ENCODE measurements at places on chromosomes 5 and 9.

DNA sequence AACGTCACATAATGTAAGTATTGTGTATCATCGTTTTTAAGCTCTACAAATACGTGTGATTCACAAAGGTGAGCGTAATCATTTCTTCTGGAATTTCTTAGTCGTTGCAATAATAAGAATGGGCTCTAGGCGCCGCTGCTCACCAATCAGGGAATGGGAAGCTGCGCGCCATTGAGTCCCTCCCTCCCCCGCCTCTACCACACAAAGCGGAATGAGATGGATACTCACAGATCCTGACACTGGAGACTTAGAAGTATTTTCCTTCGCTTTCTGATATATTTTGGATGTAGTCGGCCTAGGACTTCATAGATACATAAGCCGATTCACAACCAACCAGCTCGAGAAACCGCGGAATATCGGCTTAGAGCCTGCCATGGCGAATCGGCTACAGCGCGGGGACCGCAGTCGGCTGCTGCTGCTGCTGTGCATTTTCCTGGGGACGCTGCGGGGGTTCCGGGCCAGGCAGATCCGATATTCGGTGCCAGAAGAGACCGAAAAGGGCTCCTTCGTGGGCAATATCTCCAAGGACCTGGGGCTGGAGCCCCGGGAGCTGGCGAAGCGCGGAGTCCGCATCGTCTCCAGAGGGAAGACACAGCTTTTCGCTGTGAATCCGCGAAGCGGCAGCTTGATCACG, at the start of gene PCDHGA11:
PCDHGA11 (plus strand) TSS at position 197 of the 634 bp plus-strand sequence; CDS start at position 374, 177 bp downstream.
- peak; percentile 62 for DNase-seq

- DNase-seq = no peak
Measured at GRCh38 chr5:144151026-144151425, 19.4 kb downstream of the YIPF5 start.

DNA sequence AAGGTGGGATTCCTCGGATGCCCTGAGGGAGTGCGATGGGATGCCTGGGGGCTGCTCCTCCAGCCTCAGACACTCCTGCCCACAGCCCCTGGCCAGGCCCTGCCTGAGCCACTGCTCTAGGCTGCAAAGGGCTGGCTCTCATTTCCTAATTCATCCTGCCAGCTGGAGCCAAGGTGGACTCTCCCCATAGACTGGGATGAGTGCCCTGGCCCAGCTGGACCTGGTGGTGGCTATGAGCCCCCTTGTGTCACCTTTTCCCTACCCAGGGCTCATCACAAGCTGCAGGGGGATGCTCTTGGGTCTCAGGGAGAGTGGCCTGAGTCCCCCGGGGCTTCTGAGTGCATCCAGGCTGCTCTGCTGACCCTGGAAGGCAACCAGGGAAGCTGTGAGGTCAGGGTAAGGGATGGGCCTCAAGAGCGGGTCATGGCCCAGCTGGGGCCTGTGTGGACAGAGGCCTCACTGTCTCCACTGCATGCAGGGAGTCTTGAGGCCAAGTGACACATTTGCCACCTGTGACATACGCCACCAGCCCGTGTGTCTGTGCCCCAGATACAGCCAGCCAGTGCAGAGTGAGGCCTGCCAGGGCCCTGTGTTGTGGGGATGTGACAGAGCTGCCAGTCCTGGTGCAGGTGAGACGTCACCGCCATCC, 102.7 kb upstream of the IER5L start:
- no peak for DNase-seq

- no peak for DNase-seq
Measured at GRCh38 chr9:135290086-135290485, 189.5 kb upstream of the PPP1R26 start.

GRCh38 chr5:135750506-135750905, 84.0 kb upstream of the SLC25A48 start:
- DNase-seq = no peak

DNA sequence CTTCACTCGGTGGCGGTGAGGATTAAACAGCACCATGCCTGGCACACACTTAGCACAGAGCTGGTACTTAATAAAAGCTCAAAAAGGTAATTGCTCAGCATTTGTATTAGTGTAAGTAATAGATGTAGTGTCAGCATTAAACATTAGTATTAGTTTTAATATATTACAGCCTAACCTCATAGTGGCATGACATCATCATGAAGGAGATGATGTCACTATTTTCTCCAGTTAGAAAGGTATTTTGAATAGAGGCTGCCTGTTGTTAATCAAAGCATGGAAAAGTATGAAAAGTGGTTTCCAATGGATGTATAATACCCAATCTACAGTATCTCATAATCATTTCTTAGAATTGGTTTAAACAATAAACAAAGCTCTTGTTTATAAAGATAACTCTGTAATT, 49.0 kb upstream of the FSTL4 start:
- DNase-seq = no peak

GRCh38 chr9:93316726-93317494, 133.0 kb downstream of the WNK2 start:
- DNase-seq = no peak

GRCh38 chr9:125099816-125100215, 43.5 kb downstream of the SCAI start:
- no peak for DNase-seq

DNA sequence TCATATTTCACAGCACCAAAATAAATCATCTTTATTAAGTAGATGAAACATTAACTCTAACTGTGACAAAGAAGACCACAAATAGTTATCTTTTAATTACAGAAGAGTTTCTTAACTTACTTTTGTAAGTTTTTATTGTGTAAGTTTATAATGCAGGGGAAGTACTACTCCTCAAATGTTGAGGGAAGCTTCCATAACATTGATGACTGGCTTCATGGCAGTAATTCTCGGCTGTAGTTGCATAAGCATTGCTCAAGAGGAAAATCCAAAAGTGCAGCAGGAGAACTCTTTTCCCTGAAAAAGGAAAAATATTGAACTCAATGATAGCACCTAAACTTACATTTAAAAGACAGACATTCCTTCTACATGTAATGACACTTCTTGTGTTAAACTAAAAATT, 4.6 kb downstream of the TSLP start:
- no peak for DNase-seq

DNA sequence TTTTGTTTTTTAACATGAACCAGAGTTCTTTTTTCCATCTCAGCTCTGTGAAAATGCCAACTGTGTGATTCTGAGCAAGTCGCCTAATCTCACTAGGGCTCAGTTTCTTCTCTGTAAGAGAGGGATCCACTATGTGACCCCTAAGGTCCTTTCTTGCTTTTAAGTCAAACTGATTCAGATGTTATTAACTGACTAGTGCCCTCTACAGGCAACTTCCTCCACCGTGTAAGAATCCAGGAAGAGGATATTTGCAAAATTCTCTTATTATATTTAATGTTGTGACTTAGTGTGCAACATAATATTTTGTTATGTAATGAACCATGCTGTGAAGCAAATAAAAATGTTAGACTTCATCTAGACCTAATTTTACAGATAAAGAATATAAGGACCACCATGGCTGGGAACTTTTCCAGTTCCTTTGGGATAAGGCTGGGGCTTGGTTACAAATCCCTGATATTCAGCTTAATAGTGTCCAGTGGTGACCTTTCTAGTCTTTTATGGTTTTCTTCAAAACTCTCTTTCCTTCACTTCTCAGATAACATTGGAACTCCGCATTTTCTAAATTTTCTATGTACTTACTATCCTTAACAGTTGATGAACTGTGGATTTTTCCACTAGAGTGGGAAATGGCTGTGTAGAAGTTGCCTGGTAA, 244.7 kb downstream of the PIK3R1 start:
- peak; percentile 48 for DNase-seq

- DNase-seq = no peak
Measured at GRCh38 chr9:123814496-123814895, 115.4 kb downstream of the DENND1A start.

GRCh38 chr5:142699184-142699720, 13.4 kb upstream of the FGF1 start:
- peak; percentile 79 for DNase-seq

- no peak for DNase-seq
Measured at GRCh38 chr5:132049559-132049958, 10.9 kb upstream of the IL3 start.

DNA sequence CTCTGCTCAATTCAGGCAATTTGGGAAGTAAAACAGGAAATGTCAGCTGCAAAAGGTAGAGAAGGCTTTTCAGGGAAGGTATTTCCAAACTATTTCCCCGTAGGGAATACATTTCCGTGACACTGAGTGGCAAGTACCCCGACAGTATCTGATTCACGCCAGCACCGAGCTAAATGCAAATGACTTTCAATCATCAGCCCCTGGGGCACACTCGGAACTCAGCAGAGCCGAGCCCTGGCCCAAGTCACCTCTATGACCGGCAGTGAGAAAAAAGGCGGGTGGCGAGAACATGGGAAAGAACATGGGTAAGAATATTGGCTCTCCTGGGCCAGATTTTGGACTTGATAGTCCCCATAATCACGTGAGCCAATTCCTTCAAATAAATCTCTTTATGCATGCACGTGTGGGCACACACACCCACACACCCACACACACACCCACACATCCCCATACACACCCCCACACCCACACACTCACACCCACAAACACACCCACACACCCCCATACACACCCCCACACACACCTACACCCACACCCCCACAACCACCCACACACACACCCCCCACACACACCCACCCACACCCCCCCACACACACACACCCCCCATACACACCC, 43.0 kb downstream of the COL23A1 start:
- DNase-seq = no peak

- no peak for DNase-seq
Measured at GRCh38 chr9:114884787-114885452, 45.5 kb downstream of the TNFSF8 start.

DNA sequence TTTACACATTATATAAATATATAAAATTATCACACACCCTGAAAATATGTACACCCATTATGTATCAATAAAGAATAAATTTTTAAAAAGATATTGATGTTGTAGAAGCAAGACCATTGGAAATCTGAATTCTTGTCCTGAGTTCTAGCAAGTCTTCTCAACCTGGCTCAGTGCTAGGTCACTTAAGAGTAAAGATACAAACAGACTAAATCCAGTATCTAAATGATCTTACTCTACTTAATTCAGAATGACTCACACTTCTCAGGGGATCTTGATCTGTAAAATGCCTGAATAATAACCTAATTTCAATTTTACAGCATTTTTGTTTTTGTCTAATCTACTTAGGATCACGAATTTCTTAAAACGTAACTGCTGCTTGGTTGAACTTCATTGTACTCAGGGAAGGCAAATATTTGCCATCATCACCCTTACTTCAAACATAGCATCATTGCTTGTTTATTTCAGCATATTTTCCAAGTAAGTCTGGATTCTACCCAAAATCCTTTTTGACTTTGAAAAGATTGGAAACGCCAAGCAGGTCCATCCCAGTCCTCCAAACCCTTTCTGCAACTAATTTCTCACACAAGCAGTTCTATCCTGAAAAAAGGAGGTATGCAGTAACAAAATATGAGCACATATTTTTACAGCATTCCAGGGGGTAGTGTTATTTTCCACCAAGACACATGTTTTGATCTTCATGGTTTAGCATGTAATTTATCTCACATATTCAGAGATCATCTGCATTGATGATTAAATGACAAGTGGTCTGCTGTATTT, 582.6 kb downstream of the PSAT1 start:
- no peak for DNase-seq

GRCh38 chr9:130041648-130042405, 1.2 kb downstream of the FNBP1 start:
- peak; percentile 38 for DNase-seq

DNA sequence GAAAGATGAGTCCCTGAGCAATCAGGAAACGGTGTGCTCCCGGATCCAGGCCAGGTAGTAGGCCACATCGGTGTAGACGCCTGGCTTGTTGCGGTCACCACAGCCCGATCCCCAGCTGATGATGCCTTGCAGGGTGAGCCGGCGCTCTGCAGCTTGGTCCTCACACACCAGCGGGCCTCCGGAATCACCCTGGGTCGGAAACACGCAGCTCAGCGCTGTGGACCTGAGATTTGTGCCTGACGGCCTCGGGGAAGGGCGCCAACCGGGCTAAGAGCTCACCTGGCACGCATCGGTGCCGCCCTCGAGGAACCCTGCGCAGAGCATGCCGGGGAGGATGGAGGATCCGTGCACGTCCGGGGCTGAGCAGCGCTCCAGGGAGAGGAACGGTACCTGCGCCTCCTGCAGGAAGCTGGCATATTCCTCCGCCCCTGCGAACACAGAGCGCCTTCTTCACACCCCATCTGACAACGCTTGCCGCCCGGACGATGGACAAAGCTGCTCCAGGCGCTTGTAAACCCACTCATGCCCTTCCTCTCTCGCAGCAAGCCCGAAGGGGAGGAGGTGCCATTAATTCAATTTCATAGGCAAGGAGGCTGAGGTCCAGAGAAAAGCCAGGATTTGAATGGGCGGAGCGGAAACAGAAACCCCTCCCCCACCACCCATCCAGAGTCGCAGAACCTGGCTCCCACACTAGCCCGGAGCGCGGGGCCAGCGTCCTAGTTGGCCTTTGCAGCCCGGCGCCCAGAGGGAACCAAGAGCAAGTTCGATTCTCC, 2.0 kb upstream of the PFN3 start:
- peak; percentile 77 for DNase-seq

DNA sequence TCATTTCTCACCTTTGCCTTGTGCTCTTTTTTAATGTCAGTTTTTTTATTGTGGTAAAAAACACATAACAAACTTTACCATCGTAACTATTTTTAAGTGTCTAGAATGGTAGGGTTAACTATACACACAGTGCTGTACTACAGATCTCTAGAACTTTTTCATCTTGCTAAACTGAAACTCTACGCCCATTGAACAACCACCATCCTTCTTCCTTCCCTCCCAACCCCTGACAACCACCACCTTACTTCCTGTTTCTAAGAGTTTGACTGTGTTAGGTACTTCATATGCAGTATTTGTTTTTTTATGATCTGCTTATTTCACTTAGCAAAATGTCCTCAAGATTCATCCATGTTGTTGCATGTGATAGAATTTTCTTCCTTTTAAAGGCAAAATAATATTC, 54.9 kb downstream of the PSAT1 start:
- DNase-seq = no peak

DNA sequence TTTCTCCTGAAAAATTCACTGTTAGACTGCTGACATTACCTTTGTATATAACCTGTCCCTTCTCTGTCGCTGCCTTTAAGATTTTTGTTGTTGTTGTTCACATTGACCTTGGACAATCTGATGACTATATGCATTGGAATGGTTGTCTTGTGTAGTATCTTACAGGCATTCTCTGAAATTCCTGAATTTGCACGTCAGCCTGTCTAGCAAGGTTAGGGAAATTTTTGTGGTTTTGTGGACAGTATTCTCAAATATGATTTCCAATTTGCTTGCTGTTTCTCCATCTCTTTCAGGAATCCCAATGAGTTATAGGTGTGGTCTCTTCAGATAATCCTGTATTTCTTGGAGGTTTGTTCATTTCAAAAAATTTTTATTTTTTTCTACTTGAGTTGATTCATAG, 140.8 kb downstream of the PRR16 start:
- no peak for DNase-seq

GRCh38 chr5:18323891-18324290, 689.6 kb downstream of the TAF11L14 start:
- no peak for DNase-seq

All from stimulated activated naive CD8-positive, alpha-beta T cell treated with anti-CD3 and anti-CD28 coated beads, Interleukin-15, Interleukin-2, amounts not matched to agents 100 U/mL and 50 U/mL, for 24 hours (primary cell).